ENCODE measurements at places on chromosomes 7 and 10.

DNA sequence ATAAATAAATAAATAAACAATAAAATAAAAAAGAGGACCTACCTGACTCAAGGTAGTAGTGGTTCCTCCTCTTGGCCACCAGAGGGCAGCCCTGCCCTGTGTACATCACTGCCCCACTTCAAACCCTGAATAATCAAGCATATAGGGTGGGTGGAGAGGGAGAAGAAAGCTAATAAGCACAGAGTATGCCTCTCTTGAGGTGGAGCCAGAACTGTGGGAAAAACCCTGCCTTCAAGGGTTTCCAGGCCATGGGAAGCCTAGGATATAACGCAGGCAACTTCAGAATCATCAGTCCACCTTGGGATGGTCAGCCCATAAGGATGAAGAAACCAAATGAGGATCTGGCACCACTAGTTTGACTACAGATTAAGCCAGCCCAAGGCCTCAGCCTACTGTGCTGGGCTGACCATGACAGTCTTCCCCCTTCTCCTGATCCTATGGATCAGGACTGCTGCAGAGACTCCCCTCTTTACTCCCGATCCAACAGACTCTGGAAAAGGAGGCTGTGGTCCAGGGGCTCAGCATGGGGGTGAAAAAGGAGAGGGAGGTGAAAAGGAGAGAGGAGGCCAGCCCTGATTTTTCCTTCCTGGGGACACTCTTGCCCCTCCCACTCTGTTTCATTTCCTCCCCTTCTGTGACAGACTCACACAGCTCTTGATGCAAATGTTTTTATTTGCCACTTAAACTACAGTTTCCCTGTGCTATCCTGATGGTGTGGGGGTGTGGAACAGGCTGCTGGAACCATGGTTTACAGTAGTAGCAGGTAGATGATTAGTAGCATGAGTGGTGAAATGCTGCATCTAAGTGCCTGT, 10.1 kb downstream of the AVPI1 start:
- DNase-seq, result peak; percentile 37

DNA sequence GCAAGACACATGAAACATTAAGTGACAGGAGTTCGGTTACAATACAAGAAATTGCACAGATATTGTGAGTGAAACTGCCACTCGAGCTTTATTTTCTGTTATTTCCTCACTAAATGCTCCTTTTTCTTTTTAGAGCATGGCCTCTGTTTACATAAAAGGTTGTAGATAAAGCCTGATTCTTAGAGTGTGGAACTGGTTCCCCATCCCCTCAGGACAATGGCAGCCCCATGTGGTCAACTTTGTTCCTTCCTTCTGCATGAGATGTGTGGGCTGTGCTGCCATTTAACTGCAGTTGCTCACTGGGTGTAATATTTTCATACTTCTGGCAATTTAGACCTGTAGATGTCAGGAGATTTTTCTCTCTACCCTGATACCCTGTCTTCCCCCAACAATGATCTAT, 70.2 kb downstream of the LRGUK start:
- no peak for DNase-seq

DNA sequence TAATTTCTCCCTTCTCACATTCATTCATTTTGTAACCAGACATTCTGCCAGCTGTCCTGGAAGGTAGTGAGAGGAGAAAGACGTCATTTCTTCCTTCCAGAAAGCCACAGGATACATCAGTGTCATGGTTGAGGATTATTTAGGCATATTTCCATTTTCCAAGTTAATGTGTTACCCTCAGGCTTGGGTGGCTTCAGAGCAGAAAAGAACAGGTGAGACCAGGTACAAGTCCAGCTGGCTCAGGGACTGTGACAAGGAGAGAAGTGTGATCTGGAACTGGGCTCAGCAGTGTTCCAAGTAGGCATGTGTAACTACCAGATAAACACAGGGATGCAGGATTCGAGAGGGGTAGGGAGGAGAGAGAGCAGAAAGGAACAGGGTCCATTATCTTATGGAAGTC, 386.9 kb downstream of the GALNT17 start:
- DNase-seq, result no peak

- no peak for DNase-seq
Observed at GRCh38 chr7:111756687-111757178, 194.4 kb upstream of the IMMP2L start.

GRCh38 chr10:15370856-15371701, at the start of gene FAM171A1:
Gene FAM171A1, minus strand, starts transcription at chr10:15371289. Its CDS starts 237 bp downstream, at chr10:15371052.
- peak; percentile 80 for DNase-seq

DNA sequence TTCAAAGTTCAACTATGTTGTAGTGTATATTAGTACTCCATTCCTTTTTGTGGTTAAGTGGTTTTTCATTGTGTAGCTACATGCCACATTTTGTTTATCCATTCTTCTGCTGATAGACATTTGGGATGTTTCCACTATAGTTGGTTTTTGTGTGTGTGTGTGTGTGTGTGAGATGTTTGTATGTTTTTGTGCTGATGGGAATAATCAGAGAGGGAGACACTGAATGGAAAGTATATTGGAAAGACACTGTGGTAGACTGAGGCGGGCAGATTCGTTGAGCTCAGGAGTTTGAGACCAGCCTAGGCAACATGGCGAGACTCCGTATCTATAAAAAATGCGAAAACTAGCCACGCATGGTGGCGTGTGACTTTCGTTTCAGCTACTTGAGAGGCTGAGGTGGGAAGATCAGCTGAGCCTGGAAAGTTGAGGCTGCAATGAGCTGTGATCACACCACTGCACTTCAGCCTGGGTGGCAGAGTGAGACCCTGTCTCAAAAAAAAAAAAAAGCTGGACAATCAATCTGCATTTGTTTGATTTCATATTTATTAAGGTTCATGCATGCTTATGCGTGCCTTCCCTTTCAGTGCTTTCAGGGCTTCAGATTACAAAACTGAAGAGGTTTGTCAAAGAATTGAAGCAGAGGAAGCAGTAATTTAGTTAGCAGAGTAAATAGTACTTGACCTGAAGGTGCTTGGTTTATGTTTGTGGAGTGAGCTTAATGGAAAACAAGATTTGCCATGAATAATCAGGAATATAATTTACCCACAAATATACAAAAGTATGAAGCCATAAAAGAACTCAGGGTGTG, 14.7 kb downstream of the SEC24C start:
- DNase-seq, result peak; percentile 72

DNA sequence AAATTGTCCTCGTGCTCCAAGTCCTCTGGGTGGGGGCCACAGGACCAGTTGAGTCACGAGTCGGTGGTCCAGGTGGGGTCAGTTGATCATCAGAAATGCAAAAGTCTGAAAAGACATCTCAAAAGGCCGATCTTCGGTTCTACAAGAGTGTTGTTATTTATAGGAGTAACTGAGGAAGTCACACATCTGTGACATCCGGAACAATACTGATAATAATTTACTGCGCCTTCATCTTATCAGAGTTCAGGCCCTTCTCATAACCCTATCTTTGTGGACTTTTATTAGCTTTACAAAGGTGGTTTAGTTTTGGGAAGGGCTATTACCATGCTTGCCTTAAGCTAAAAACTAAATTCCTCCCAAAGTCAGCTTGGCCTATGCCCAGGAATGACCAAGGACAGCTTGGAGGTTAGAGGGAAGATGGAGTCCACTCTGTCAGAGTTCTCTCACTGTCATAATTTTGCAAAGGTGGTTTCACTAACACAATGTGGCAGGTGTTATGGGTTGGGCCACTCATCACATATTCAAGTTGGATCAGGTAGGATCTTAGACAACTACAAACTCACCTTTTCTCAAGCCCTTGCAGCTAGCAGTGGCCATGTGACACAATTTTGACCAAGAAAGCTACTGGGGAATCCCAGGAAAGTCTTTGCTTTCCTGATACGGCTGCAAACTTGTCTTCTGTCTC, 54.7 kb upstream of the CHST3 start:
- no peak for DNase-seq

DNA sequence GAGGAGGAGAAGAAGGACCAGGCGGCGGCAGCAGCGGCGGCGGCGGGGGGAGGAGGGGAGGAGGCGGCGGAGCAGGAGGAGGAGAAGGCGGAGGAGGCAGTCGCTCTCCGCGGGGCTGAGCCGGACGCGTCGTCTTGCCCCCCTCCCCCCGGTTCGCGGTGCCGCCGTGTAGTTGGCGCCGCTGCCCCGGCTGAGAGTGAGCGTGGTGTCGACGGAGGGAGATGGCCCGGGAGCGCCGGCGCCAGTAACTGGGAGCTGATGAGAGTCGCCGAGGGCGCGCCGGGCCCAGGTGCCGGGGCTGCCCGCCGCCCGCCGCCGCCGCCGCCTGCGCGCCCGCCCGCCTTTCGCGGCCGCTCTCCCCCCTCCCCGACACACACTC, 257 bp downstream of the WAC start:
- no peak for DNase-seq

- no peak for DNase-seq
Observed at GRCh38 chr7:5452937-5453540, 29.4 kb upstream of the TNRC18 start.

- no peak for DNase-seq
Observed at GRCh38 chr7:116328161-116328560, 117.8 kb downstream of the TES start.

GRCh38 chr10:52940921-52941320, 168.3 kb upstream of the MBL2 start:
- no peak for DNase-seq

DNA sequence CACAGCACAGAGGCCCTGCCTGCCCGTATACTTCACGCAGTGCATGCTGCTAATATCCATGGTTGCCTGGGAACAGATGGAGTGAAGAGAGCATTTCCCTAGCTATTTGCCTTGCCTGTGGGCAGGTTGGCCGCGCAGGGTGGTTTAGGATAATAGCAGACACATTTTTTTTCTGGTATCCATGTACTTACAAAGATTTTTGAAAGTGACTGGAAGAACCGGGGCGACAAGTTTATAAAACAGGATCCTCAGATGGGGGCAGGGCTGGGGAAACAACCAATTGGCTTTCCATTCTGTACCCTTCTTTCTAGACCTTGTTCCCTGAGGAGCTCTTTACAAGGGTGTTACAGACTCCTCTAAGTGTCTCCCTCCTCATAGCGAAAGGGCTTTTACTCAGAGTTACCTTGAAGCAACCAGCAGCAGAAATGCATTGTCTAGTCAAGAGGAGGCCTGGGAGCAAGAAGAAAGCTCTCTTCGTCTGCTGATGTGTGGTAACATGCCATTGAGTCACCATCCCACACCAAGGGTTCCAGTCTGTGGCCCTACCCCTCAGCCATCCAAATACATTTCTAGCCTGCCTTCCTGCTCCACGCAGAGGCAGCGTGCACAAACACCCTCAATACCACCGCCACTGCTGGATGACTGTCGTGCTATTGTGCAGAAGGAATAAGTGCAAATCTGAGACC, 31.5 kb downstream of the MTURN start:
- no peak for DNase-seq

DNA sequence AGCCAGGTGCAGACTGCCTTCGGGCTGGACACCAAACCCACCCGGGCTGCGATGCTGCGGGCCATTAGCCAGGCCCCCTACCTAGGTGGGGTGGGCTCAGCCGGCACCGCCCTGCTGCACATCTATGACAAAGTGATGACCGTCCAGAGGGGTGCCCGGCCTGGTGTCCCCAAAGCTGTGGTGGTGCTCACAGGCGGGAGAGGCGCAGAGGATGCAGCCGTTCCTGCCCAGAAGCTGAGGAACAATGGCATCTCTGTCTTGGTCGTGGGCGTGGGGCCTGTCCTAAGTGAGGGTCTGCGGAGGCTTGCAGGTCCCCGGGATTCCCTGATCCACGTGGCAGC, 50.0 kb downstream of the VWA2 start:
- no peak for DNase-seq

DNA sequence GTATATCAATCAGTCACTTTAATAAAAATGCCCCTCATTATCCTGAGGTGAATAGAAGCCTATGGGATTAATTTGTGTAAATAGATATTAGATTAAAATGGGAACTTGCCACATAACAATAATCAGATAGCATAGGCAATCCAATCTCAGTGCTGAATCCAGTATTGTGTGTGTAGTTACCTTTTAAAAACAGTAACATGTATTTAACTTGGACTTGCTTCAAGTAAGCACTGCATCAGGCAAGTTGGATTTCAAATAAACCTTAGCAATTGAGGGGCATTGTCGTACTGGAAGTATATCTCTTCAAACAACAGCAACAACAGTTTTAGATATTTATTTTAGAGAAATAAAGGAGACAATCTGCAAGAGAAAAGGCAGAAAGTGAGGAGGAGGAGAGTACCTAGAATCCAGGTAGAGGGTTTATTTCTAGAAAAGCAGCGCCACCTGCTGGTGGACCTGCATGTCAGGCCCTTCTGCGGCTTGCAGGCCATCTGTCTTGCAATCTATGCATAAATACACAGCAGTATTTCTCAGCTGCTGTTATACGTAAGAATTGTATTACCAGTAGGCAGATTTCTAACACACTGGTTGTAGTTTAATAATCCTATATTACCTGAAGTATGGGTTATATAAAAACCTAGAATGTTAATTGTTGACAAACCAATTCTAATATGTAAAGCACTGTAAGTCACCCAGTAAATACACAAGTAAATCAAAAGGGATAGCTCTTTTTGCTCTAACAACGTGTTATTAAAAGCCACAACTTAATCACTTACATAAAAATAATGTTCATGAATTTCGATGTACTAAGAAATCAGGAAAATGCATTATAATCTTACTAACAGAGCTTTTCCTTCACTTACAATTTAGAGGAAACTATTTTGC, 652.8 kb downstream of the KCNMA1 start:
- peak; percentile 68 for DNase-seq

DNA sequence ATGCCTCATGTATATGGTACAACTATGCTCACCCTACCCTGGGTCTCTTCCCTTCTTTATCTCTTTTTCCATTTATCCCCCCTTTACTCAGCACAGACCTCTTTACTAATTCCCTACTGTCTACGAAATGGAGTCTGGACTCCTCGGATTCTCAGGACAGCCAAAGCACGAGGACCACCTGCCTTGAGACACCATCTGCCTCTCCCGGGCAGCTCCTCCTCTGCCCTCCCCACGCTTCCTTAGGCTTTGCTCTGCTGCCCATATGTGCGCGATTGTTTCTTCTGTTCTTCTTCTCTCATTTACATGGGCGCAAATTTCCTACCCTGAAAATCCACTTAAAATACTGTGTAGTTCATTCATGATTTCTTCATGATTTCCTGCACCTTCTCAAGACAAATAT, 62.7 kb upstream of the STK17A start:
- no peak for DNase-seq

GRCh38 chr7:73851410-73852338, 9.3 kb upstream of the TMEM270 start:
- peak; percentile 24 for DNase-seq

All from CD8-positive, alpha-beta T cell (primary cell).